Effector memory CD4-positive, alpha-beta T cell (primary cell): ENCODE measurements at places on chromosomes 2 and 18.

GRCh38 chr2:159508140-159508539 lies 108.2 kb downstream of the BAZ2B start:
- no peak overlapping the region for H3K27ac ChIP-seq
- H3K27me3 ChIP-seq = no peaks in the 10 kb centered on the region
- DNase-seq = no peak
- H3K4me3 ChIP-seq = no peak overlapping the region
- no peaks in the 10 kb centered on the region for H3K4me1 ChIP-seq

DNA sequence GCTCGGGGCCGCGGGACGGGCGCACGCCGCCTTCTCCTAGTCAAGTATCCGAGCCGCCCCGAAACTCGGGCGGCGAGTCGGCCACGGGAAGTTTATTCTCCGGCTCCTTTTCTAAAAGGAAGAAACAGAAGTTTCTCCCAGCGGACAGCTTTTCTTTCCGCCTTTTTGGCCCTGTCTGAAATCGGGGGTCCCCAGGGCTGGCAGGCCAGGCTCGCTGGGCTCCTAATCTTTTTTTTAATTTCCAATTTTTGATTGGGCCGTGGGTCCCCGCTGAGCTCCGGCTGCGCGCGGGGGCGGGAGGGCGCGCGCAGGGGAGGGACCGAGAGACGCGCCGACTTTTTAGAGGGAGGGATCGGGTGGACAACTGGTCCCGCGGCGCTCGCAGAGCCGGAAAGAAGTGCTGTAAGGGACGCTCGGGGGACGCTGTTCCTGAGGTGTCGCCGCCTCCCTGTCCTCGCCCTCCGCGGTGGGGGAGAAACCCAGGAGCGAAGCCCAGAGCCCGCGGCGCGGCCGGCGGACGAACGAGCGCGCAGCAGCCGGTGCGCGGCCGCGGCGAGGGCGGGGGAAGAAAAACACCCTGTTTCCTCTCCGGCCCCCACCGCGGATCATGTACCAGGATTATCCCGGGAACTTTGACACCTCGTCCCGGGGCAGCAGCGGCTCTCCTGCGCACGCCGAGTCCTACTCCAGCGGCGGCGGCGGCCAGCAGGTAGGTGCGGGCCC lies 617 bp downstream of the FOSL2 start:
- no peaks in the 10 kb centered on the region for H3K27me3 ChIP-seq
- peaks cover 36% of the 10 kb centered on the region for H3K4me1 ChIP-seq
- H3K27ac ChIP-seq = peak overlapping the region; percentile 88

GRCh38 chr2:149017116-149017985 lies 21.1 kb upstream of the LYPD6B start:
- no peak overlapping the region for H3K4me3 ChIP-seq
- DNase-seq = peak; percentile 63

- no peak overlapping the region for H3K4me3 ChIP-seq
- no peak overlapping the region for H3K27ac ChIP-seq
- no peaks in the 10 kb centered on the region for H3K4me1 ChIP-seq
- no peak for DNase-seq
Measured at GRCh38 chr2:170180031-170180566, 2.2 kb downstream of the MYO3B start.

DNA sequence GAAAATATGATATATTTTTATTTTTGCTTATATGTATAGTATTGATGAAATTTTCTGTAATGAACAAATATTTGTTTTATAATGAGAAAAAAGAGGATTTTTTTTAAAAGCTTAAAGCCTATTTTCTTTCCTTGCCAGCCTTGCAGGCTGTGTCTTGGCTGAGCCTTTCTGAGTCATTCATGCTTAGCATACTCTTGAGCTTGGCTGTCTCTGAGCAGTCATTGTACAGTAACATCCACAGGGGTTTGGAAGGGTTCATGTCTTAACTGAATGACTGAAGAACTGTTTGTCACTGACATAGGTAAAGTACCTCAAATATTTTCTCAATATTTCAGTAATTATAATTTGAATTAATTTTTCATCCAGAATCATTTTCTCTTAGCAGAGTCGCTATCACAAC lies 49.3 kb downstream of the GPR39 start:
- H3K4me3 ChIP-seq = no peak overlapping the region
- no peak overlapping the region for H3K27ac ChIP-seq
- H3K4me1 ChIP-seq = no peaks in the 10 kb centered on the region
- DNase-seq = no peak
- no peaks in the 10 kb centered on the region for H3K27me3 ChIP-seq
- no peaks in the 10 kb centered on the region for H3K36me3 ChIP-seq

GRCh38 chr2:237280229-237280628 lies 133.7 kb downstream of the COL6A3 start:
- H3K4me3 ChIP-seq = no peak overlapping the region
- H3K27me3 ChIP-seq = no peaks in the 10 kb centered on the region
- no peak overlapping the region for H3K27ac ChIP-seq
- no peaks in the 10 kb centered on the region for H3K36me3 ChIP-seq

GRCh38 chr2:236376566-236377244 lies 112.5 kb upstream of the ASB18 start:
- H3K36me3 ChIP-seq = no peaks in the 10 kb centered on the region
- DNase-seq = no peak
- no peak overlapping the region for H3K27ac ChIP-seq
- H3K4me3 ChIP-seq = no peak overlapping the region
